ENCODE measurements at places on chromosomes 16 and 17.

- H3K27me3 ChIP-seq = no peaks in the 10 kb centered on the region
- no peak overlapping the region for H3K27ac ChIP-seq
- no peak overlapping the region for H3K4me3 ChIP-seq
- H3K36me3 ChIP-seq = no peaks in the 10 kb centered on the region
- DNase-seq = no peak
Measured at GRCh38 chr16:86978445-86979030, 338.7 kb downstream of the C16orf95 start.

GRCh38 chr16:4019371-4019791 lies 96.9 kb downstream of the ADCY9 start:
- H3K4me3 ChIP-seq = no peak overlapping the region
- DNase-seq = no peak
- no peaks in the 10 kb centered on the region for H3K36me3 ChIP-seq
- no peaks in the 10 kb centered on the region for H3K27me3 ChIP-seq
- H3K4me1 ChIP-seq = peaks cover 9% of the 10 kb centered on the region

DNA sequence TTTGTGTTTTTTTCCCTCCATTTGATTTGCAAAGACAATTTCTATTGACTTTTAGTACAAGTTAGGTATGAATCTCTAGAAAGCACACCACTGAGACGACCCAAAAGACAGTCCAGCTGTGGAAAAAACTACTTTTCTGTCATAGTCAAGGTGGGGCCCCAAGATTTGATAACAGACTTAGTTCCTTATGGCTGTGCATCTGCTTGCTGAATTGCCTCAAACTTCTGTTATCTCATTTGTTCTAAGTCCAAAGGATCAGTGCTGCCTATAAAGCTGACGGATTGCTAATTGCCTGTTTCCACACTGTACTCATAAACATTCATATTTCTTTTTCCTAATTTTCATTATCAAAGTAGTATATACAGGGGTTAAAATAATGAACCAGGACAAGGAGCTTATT lies 180.8 kb downstream of the SPECC1 start:
- no peak overlapping the region for H3K27ac ChIP-seq
- no peaks in the 10 kb centered on the region for H3K27me3 ChIP-seq
- H3K4me1 ChIP-seq = no peaks in the 10 kb centered on the region
- H3K36me3 ChIP-seq = no peaks in the 10 kb centered on the region

- no peak overlapping the region for H3K27ac ChIP-seq
- H3K27me3 ChIP-seq = no peaks in the 10 kb centered on the region
- no peaks in the 10 kb centered on the region for H3K4me1 ChIP-seq
- DNase-seq = no peak
- peaks cover 33% of the 10 kb centered on the region for H3K36me3 ChIP-seq
- no peak overlapping the region for H3K4me3 ChIP-seq
Measured at GRCh38 chr17:76331083-76331482, 22.6 kb downstream of the PRPSAP1 start.

- H3K27ac ChIP-seq = no peak overlapping the region
- H3K27me3 ChIP-seq = peaks cover 2% of the 10 kb centered on the region
- no peak overlapping the region for H3K4me3 ChIP-seq
- DNase-seq = no peak
- no peaks in the 10 kb centered on the region for H3K36me3 ChIP-seq
Measured at GRCh38 chr16:66030036-66030435, 336.5 kb upstream of the CDH5 start.

DNA sequence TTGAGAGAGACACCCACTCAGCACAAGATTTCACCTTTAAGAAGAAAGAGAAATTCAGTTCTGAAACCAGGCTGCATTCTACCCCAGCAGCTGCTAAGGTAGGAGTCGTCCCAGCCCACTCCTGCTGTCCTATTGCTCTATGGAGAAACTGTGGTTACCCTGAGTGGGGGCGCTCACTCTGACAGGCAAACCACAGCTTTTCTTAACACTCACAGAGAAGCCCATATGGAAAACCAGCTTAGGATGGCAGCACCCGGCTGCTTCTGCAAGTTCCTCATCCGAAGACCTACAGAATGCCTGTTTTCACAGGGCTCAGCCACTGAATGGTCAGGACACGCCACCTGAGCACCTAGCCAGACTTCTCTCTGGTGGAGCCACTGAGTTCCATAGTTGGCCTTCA lies 7.5 kb downstream of the ATP5PD start:
- peaks cover 32% of the 10 kb centered on the region for H3K4me1 ChIP-seq
- no peak overlapping the region for H3K4me3 ChIP-seq
- no peak overlapping the region for H3K27ac ChIP-seq

GRCh38 chr17:75738218-75738802 lies 17.1 kb downstream of the ITGB4 start:
- H3K27me3 ChIP-seq = no peaks in the 10 kb centered on the region
- DNase-seq = peak; percentile 72
- H3K36me3 ChIP-seq = no peaks in the 10 kb centered on the region

DNA sequence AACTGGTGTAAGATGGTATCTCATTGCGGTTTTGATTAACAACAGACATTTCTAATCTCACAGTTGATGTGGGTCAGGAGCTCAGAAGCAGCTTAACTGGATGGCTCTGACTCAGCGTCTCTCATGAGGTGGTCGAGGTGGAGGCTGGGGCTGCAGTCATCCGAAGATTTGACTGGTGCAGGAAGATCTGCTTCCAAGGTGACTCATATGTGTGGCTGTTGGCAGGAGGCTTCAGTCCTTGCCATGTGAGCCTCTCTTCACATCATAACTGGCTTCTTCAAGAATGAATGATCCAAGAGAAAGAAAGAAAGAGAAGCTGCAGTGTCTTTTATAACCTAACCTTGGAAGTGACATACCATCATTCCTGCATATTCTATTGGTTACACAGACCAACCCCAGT lies 376.1 kb downstream of the SEC14L1 start:
- no peaks in the 10 kb centered on the region for H3K4me1 ChIP-seq
- H3K27ac ChIP-seq = no peak overlapping the region
- H3K4me3 ChIP-seq = no peak overlapping the region
- no peak for DNase-seq
- H3K27me3 ChIP-seq = peaks cover 8% of the 10 kb centered on the region
- peaks cover under 1% of the 10 kb centered on the region for H3K36me3 ChIP-seq

DNA sequence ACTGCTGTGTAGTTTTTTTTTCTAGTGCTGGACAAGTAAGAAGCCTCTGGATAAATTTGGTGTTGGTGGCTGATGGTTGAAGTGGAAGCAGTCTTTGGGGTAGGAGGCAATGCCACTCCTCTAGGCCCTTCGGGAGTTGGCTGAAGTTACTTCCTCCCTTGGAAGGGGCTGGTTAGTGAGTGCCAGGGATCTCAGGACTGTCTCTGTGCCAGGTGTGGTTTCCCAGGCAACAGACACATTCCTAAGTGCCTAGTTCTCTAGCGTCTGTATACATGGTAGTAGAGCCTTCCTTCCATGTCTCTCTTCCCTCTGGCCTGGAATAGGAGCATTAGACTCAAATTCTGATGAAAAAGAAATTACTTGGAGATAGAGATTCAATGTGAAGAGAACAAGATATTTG lies 15.3 kb downstream of the TMEM98 start:
- no peak for DNase-seq
- peaks cover 20% of the 10 kb centered on the region for H3K27me3 ChIP-seq
- H3K27ac ChIP-seq = no peak overlapping the region
- no peaks in the 10 kb centered on the region for H3K4me1 ChIP-seq

DNA sequence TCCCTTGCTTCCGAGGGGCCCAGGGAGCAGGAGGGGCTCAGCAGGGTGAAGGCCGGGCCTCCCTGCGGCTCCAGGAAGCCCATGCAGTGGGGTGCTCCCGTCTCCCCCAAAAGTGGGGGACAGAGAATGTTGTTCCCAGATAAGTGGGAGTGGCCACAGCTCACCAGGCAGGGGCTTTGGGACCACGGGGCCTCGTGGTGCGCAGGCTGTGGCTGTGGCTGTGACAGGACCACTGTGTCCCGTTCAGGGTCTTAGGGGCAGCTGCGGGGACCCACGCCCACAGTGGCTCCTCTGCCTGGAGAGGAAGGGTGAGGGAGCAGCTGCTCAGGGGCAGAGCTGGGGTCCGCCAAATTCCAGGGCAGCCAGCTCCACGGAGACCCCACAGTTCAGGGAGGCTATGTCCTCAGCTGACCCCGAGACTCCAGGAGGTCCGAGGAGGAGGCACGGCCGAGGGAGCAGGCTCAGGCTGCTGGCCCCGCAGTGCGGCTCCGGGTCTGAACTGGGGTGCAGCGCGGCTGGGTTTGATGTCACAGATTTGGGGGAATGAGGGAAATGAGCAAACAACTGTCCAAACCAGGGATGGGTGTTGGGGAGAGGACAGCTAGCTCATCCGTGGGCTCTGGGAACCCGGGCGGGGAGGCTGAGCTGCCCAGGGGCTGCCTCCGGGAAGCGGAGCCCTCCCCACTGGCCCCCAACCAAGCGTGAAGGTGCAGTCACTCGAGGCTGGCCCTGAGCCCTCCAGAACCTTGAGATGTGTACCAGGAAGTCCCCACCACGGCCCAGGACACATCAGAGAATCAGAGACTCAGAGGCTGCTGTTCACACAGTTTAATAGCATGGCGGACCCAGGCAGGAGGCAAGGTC lies 23.4 kb downstream of the TPSD1 start:
- H3K4me3 ChIP-seq = no peak overlapping the region
- no peaks in the 10 kb centered on the region for H3K27me3 ChIP-seq
- no peak overlapping the region for H3K27ac ChIP-seq
- no peaks in the 10 kb centered on the region for H3K36me3 ChIP-seq

DNA sequence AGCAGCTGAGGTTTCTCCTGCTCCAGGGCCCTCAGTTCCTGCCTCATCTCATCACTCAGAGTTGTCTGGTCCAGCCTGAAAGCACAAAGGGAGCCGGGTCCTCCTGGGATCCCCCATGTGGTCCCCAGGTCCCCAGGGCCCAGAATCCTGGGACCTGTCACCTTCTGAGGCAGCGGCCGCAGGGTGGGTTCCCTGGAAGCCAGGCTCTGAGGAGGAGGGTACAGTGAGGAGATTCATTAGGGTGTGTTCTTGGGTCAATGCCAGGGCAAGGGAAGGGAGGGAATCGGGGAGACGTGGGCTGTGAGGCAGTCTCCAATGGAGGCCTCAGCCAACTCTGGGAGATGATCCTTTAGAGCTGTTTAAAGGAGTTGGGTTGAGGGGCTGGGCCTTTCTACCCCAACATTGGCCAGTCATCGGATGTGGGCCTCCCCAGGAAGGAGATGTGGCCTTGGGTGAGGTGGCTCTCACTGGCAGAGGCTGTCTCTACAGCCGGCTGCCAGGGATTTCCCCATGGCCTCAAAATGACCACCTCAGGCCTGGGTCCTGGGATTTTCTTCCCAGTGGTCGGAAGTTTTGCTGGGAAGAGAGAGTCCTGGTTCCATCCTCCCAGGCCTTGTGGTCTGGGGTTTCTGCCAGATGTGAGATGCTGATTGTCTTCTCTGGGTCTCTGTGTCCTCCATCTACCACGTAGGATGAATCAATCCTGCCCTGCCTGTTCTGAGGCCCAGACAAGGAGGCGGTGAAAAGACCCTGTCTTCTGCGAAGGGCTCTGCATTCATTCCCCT lies 47.3 kb downstream of the NLRP1 start:
- H3K4me3 ChIP-seq = no peak overlapping the region
- H3K36me3 ChIP-seq = peaks cover 52% of the 10 kb centered on the region
- no peak overlapping the region for H3K27ac ChIP-seq
- no peaks in the 10 kb centered on the region for H3K27me3 ChIP-seq
- H3K4me1 ChIP-seq = no peaks in the 10 kb centered on the region
- no peak for DNase-seq

DNA sequence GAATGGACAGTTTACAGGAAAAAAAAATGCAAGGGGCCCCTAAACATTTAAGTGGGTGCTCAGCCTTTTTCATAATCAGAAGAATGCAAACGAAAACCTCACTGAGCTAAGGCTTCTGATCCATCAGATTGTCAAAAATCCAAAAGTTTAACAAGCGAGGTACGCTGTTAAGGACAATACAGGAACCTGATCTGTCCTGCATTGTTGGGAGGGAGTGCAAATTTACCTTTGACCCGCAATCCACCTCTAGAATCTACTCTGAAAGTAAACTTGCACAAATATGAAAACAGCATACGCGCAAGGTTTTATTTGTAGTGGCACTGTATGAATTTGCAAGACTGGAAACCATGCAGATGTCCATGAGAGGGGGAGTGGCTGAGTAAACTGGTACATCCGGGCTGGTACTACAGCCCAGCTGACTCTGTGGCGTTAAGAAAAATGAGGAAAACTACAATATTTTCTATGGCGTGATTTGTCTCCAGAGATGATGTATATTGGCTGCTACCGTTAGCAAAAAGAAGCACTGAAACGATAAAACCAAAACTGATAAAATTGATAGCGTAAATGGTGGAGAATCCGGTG lies 28.8 kb upstream of the ST6GALNAC1 start:
- no peak for DNase-seq
- peaks cover 41% of the 10 kb centered on the region for H3K4me1 ChIP-seq
- no peaks in the 10 kb centered on the region for H3K27me3 ChIP-seq
- peak overlapping the region; percentile 89 for H3K4me3 ChIP-seq
- peak overlapping the region; percentile 95 for H3K27ac ChIP-seq

DNA sequence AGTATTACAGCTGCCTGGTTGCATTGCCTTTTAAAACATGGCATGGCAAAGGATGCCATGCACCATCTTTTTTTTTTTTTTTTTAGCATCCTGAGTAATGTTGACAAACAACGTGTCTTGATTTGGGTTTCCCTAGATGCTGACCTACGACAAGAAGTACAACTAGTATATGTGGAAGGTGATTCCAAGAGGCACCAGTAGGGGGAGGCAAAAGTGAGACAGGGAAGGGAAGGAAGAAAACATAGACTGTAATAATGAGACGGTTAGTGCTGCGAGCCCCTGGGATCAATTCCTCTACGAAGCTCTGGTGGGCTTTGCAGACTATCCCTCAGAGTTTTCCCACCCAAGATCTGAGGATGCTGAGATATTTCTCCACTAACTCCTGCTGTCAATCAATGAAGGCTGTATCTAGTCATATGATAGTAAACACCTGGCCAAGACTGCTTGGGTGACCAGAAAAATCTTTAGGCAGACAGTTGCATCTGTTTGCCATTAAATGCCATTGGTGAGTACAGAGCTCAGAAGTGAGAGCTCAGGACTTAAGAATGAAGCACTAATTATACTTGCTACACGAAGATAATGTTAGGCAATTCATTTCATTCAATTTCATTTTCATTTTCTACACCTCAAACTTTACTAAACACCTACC lies 458.6 kb upstream of the GOT2 start:
- H3K36me3 ChIP-seq = no peaks in the 10 kb centered on the region
- H3K27me3 ChIP-seq = no peaks in the 10 kb centered on the region

- DNase-seq = no peak
- no peak overlapping the region for H3K4me3 ChIP-seq
- H3K4me1 ChIP-seq = no peaks in the 10 kb centered on the region
- H3K27me3 ChIP-seq = no peaks in the 10 kb centered on the region
- no peaks in the 10 kb centered on the region for H3K36me3 ChIP-seq
Measured at GRCh38 chr16:85518398-85519049, 94.6 kb upstream of the GSE1 start.
